ENCODE measurements at places on chromosomes 11 and 22. TPM values are rescaled to one million over a fixed set of nuclear protein-coding genes. Genes with fewer than 3 reads are reported as not detected.

- DNase-seq = peak; percentile 4
These were observed 318.7 kb downstream of the BUD13 start for GRCh38 chr11:116454020-116454645.

Gene SCGB1D2
- total RNA-seq = not detected

DNA sequence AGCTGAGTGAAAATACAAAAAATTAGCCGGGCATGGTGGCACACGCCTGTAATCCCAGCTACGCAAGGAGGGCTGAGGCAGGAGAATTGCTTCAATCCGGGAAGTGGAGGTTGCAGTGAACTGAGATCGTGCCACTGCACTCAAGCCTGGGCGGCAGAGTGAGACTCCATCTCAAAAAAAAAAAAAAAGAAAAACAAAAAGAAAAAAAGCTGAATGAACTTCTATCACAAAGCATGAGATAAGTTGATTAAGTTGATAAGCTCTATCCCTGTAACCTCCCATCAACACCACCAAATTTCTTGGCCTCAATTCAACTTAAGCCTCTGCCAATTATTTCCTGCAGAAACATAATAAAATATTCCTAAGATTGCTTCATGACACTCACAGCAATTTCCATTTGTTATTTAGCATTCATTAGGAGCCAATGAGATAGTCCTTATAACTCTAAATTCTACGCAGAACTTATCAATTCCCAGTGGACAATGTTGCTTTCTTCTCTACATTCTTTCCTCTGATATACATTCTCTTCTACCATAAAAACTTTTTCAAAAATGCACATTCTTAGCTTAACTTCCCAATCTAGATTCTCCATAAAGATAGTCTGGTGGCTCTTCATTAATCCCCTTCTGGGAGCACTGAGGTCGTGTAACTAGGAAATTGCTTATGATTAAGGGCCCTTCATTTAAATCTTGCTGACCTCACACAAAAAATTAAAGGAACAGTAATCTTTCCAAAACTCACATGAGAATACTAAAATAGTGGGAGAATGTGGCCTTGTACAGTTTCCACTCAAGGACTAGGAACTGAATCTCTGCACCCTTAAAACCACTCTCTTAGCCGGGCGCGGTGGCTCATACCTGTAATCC is 2.9 kb downstream of the AMBRA1 start:
- no peak for DNase-seq

Gene FAM180B
- not detected for total RNA-seq

- DNase-seq = no peak
These were observed 7.4 kb downstream of the ZFTA start for GRCh38 chr11:63761188-63761587.

DNA sequence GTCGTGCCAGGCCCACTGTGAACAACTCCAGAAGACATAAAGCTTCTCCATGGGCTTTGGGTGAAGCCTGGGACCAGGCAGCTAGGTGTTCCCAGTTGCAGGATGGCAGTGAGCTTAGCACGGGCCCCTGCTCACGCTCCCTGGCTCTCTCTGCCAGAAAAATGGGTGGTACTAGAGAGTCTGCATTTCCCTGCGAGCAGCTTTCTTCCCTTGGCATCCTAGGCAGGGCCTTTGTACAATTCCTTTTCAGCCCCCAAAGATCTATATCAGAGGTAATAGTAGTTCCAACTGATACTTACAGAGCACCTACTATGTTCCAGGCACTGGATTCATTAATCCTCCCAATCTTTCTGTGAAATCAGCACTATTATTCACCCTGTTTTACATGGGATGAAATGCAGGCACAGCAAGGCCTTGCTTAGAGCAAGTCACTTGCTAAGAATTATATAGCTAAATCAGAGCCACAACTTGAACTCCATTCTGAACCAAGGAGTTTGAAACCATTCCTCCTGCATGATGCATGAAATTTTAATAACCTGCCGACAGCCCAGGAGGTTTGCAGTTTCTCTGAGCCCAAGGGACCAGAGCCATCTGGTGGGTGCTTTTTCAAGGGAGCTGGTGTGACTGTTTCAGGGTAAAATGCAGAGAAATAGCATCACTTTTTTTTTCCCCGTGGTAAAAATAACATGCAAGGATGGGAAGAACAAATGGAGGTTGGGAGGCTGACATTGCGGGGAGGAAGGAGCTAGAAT is 22.7 kb downstream of the NAV2 start:
- peak; percentile 18 for DNase-seq

DNA sequence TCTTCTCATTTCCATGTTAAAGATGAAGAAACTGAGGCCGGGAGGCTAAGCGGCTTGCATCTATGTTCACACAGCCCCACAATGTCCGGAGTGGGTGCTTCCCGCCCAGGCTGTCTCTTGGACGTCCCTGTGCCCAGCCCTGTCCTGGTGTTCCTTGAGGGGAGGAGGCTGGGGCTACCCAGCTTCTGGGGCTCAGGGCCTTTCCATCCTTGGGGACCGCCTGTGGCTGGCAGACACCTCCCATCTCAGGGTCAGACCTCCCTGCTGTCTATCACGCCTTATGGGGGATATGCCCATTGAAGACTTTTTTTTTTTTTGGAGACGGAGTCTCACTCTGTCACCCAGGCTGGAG is 95.5 kb downstream of the WNT7B start:
- no peak for DNase-seq

- no peak for DNase-seq
These were observed 742.8 kb downstream of the FAM181B start for GRCh38 chr11:81990659-81991443.

Gene KDM2A
- 52.8 TPM for total RNA-seq

Gene GRIK4
- total RNA-seq = under 0.01 TPM

- peak; percentile 95 for DNase-seq
These were observed 8.1 kb downstream of the SHANK2 start for GRCh38 chr11:71244116-71244810.

DNA sequence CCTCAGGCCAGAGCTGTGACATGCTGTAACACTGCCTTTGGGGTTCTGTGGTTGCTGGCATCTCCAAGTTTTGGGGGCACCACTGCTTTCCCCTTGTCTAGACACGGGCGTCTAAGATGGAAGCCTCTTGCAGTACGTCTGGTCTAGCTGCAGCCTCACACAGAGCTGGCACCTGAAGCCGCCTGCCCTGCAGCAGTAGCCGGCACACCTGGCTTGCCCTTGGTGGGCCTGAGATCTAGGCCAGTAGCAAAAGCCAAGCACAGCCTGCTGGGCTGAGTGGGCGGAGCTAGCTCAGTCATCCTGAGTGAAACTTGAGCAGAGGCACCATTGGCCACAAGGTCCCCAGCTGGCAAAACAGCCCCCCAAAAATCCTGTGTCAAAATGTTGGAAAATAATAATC is 154.2 kb downstream of the DLG2 start:
- DNase-seq = no peak

GRCh38 chr11:68889948-68890446 is 13.6 kb downstream of the MRPL21 start:
- peak; percentile 96 for DNase-seq

Gene PACSIN3
- 39.3 TPM for total RNA-seq

GRCh38 chr22:48096851-48097665 is 1334.6 kb downstream of the TBC1D22A start:
- DNase-seq = no peak

Measured in fibroblast of villous mesenchyme (primary cell).